NCI-H1694 (cell line): ENCODE measurements at places on chromosomes 5 and 9.

GRCh38 chr9:272251-273213 lies 57.9 kb downstream of the DOCK8 start:
- no peak for DNase-seq

DNA sequence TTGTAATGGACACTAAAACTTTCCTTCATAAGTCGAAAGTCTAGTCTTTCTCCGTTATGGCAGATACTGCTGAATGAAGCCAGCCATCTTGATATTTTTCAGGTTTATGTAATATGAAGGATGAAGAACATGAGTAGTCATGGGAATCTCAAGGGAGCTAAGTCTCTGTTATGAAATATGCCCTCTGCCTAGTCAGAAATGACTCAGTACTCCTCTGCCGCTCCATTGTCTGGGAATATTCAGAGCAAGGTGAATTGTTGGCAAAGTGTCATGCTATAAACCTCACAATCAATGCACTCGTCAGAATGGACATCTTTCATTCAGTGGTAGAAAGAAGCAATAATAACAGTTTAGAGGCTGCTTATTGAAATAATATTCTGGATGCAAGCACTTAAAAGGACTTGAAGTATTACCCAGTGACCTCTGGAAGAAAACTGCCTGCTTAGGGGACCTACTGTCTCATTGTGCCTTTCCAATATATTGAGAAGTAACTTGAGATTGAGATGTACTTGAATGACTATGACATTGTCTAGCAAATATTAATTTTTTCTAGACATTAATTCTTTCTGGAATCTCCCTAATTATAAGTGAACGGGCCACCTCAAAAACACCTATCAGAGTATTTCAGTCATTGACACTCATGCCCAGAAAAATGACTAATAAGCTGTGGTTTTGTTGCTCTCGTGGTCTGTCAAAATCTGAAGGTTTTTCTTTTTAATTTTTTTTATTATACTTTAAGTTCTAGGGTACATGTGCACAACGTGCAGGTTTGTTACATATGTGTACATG lies 1011.5 kb upstream of the ACO1 start:
- DNase-seq = no peak

- DNase-seq = no peak
Observed at GRCh38 chr5:43213951-43214350, 21.9 kb downstream of the NIM1K start.

DNA sequence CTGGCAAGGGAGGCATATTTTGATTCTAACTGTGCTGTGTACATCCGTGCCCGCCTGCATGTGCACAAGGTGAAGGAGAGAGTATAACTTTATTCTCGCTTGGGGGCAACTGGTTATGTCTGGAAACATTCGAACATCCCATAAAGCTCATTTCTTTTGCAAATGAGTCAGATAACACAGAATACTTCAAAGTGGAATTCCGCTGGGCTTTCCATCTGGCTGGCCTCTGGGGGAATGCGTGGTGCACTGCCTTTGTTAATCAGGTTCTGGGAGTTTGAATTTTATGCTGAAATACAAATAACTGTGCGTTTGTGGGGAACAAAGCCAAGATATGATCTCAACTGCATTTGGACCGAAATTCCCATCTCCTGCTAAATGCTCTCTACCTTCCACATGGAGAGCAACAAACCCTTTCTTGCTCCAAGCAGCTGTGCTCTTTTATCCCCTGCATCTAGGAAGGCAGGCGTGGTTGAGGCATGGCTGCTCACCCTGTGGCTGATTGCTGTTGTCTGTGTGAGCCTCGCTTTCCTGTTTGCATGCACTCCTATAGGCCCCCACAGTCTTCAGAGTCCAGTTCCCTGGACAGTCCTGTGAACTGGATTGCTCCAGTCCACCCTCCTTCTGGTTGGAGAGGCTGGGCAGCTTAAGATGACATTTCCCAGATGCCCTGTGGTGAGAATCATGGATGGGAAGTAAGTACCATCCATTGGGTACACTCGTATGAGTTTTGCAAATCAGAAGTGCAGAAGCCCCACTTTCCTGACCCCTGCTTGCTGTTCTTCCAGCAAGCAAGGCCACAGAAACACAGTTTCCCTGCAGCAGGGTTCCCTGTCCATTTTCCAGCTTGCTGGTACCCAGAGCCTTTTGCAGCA lies 82.9 kb upstream of the ALDH1B1 start:
- peak; percentile 56 for DNase-seq

GRCh38 chr5:97231025-97231636 lies 48.1 kb upstream of the RIOK2 start:
- DNase-seq = peak; percentile 39

- no peak for DNase-seq
Observed at GRCh38 chr9:100575765-100576386, 2.0 kb upstream of the CAVIN4 start.

- no peak for DNase-seq
Observed at GRCh38 chr5:110803467-110804326, 64.9 kb downstream of the SLC25A46 start.

- DNase-seq = no peak
Observed at GRCh38 chr9:21815643-21816042, 13.2 kb downstream of the MTAP start.

- no peak for DNase-seq
Observed at GRCh38 chr9:93298498-93299417, 114.8 kb downstream of the WNK2 start.

DNA sequence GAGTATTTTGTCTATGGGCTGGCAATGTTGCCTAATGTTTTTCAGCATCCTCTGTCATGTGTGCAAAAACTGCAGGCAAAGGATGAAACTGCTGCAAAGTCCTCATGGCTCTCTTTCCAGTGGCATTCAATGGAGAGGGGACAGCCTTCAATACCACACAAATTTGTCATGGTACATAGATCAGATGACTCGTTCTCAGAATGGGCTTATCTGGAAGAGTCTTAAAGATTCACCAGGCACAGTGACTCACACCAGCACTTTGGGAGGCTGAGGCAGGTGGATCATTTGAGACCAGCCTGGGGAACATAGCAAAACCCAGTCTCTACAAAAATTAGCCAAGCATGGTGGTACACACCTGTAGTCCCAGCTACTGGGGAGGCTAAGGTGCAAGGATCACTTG lies 5.3 kb downstream of the CDKN2AIPNL start:
- no peak for DNase-seq

DNA sequence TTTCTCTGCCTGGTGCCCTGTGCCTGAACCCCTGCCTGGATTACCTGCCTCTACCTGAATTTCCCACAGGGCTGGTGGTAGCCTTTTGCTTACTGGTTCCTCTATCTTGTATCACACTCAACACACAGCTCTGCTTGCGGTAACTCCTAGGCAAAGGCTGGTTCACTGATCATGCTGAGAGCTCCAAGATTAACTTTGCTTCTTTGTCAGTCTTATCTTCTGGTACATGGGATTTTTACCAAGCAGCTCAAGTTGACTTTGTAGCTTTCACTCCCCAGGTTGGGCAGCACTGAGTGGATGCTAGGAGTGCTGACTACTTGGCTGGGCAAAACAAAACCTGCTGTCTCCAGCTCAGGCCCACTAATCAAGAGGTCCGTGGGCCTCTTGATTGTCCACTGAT lies 145.9 kb upstream of the GLRA1 start:
- DNase-seq = no peak

- DNase-seq = no peak
Observed at GRCh38 chr5:97165726-97166125, 17.3 kb downstream of the RIOK2 start.

DNA sequence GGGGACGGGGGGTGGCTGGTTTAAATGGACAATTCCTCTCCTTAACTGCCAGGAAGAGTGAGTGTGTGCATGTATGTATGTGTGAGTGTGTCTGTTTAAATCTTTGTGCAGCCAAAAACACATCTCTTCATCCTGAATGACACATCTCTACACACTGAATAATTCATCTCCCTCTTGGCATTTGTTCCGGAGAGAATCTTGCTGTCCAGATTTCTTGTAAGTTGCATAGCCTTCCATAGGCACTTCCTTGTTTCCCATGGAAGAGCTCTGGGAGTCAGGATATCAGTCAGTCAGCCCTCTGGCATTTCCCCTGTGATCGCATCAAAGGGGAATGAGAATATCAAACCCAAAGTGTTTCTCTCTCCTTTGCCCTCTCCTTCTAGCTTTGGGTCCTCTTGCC lies 74.7 kb downstream of the WWC1 start:
- no peak for DNase-seq

- peak; percentile 78 for DNase-seq
Observed at GRCh38 chr9:116156621-116157314, 3.2 kb downstream of the PAPPA start.

DNA sequence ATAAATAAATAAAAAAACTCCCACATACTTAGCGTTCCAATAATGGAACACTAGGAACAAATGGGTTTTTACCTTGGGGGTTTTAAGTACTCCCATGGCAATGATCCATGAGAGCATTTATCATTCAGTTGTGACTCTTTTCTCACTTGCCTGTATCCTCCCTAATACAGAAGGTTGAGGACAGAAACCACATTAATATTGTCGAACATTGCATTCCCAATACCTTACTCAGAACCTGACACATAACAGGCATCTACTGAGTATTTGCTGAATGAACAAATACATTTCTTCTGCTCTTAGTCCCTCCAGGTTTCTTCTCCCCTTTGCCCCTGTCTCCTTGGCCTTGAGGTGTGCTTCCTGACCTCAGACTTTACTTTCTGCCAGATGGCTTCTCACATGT lies 175.9 kb downstream of the CEMIP2 start:
- DNase-seq = no peak
